ENCODE measurements at places on chromosomes 6 and 20. TPM values are rescaled to one million over a fixed set of nuclear protein-coding genes. Genes with fewer than 3 reads are reported as not detected.

The CLPSL2 gene
- not detected for total RNA-seq

The APOM gene
- 2.4 TPM for total RNA-seq

The WFDC12 gene
- not detected for total RNA-seq

The GJA10 gene
- not detected for total RNA-seq

The PCK1 gene
- total RNA-seq = 0.57 TPM

The TAAR2 gene
- not detected for total RNA-seq

The NHLRC1 gene
- 4.1 TPM for total RNA-seq

The HNF4A gene
- not detected for total RNA-seq

The COX4I2 gene
- total RNA-seq = 4.0 TPM

The GRIK2 gene
- 1.8 TPM for total RNA-seq

- DNase-seq = no peak
These were observed 164.4 kb downstream of the SIM1 start for GRCh38 chr6:100300221-100300736.

DNA sequence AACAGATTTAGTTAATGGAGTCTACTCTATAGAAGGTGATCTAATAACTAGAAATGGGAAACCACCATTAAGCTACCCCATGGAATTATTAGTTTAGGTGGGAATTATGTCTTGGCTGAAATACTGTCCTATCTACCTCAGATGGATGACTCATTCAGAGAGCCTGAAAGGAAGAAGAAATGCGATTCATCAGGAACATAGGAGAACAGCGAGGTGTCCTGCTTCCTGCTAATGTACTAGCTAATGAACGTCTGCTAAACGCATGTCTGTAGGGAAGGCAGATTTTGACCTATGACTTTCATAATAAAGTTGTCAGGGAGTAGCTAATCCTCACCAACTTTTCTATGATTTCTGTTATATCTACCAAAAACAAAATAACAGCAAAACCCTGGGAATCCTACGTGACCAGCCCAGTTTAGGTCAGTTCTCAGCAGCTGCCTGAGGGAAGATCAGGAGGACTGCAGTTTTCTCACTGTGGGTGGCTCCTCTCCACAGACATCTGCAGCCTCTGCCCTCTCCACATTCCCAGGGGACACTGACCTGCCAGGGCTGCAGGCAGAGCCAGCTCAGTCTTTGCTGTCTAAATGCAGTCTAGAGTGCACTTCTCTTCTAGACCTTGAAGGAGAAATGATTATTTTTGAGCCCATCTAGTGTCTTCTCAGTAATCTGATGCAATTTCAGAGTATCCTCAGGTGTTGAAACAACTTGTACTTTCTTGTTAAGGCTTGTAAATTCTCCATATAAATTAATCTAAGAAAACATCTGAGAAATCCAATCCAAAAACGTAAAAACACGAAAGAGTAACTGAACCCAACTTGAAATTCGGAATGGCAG lies 18.1 kb upstream of the SFT2D1 start:
- DNase-seq = no peak

GRCh38 chr6:75611011-75611701 lies 9.5 kb downstream of the SENP6 start:
- no peak for DNase-seq

- DNase-seq = no peak
These were observed 910.4 kb upstream of the CITED2 start for GRCh38 chr6:140284871-140285270.

GRCh38 chr6:123519189-123519505 lies 117.6 kb downstream of the TRDN start:
- DNase-seq = peak; percentile 44

GRCh38 chr6:52361414-52361944 lies 472 bp upstream of the PAQR8 start:
- DNase-seq = peak; percentile 54

- DNase-seq = no peak
These were observed 8.4 kb upstream of the DEFB121 start for GRCh38 chr20:31414381-31414780.

- no peak for DNase-seq
These were observed 25.2 kb upstream of the MLN start for GRCh38 chr6:33828764-33829731.

- DNase-seq = no peak
These were observed 704.2 kb upstream of the CITED2 start for GRCh38 chr6:140078561-140079125.

- DNase-seq = no peak
These were observed 73.7 kb upstream of the ESR1 start for GRCh38 chr6:151733680-151734320.

GRCh38 chr20:62368392-62368975 lies 1.4 kb upstream of the LAMA5 start:
- DNase-seq = no peak

GRCh38 chr20:10705801-10706459 lies 32.1 kb upstream of the JAG1 start:
- DNase-seq = no peak

Data from ureter (tissue), 1 donor.